ENCODE measurements at places on chromosomes 5 and 9.

DNA sequence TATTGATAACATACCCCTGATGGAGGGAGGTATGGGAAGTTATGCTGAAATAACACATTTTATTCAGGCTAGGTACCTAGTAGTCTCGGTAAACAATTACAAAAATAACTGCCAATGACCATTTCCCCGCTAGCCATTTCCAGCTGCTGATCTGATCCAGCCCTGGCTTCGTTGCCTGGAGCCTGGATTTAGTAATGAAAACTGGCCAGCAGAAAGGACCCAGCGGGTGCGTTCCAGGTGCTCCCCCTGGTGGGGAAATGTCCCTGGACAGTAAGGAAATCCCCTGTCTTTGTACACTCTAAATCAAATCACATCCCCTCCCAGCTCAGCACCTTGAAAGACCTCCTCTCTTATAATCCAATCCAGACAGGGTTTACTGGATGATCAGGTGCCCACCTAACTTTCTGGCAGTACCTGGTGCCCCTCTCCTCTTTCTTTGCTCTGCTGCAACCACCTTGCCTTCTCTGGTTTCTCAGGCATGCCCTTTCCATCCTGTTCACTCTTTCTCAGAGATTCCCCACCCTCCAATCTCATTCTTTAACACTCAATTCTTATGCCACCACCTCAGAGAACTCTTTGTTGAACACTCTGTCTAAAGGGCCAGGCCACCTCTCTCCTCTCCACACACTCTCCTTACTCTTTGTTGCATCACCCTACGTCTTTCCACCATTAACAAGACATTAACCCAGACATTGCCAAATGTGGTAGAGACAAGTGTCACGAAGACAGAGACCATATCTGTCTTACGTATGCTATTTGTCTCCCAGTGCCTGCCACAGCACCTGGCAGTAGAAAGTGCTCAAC lies 50.1 kb upstream of the SMAD5 start:
- DNase-seq: no peak

GRCh38 chr9:76366275-76366674 lies 28.0 kb downstream of the RFK start:
- DNase-seq: no peak

- no peak for DNase-seq
These were observed 41.5 kb downstream of the SAR1B start for GRCh38 chr5:134590992-134591659.

GRCh38 chr9:11928871-11929321 lies 764.3 kb upstream of the TYRP1 start:
- DNase-seq: no peak

GRCh38 chr5:180315762-180316212 lies 23.9 kb upstream of the MAPK9 start:
- no peak for DNase-seq

All from AG09309 (cell line).